ENCODE measurements at places on chromosomes 16 and 17. TPM values are rescaled to one million over a fixed set of nuclear protein-coding genes. Genes with fewer than 3 reads are reported as not detected.

GRCh38 chr17:5762191-5762590, 177.9 kb upstream of the NLRP1 start:
- no peak for DNase-seq

- DNase-seq: no peak
Observed at GRCh38 chr17:6430769-6431168, 4.2 kb downstream of the AIPL1 start.

DNA sequence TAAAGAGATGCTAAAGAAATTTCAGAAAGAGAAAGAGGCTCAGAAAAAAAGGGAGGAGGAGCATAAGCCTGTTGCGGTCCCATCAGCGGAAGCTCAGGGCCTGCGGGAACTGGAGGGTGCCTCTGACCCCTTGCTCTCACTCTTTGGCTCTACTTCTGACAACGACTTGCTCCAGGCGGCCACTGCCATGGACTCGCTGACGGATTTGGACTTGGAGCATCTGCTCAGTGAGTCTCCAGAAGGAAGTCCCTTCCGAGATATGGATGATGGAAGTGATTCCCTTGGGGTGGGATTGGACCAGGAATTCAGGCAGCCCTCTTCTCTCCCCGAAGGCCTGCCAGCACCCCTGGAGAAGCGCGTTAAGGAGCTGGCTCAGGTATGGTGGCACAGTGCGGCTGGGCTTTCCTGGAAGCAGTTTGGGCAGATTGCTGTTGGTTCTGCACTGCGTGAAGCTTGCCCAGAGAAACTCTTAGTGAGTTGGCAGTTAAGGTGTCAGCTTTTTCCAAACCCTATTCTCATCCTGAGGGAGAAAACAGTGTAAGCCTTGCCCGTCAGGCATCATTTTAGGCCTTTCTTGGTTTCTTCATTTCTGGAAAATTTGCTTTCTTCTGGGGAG, 13.6 kb downstream of the UBN1 start:
- no peak for DNase-seq

GRCh38 chr16:51553314-51553713, 402.2 kb upstream of the SALL1 start:
- no peak for DNase-seq

DNA sequence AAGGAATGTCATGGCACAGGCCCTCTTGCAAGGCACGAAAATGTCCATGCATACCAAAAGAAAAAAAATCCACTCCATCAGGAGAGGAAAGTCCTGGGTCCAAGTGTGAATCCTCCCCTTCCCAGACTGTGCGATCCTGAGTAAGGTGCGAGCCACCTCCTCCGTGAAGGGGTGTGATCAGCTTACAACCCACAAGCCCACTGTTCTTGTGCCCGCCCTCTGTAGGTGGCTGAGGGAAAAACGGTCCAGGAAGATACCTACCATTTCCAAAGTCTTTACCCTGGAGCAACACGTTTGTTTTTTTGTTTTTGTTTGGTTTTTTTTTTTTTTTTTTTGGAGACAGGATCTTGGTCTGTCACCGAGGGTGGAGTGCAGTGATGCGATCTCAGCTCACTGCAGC, 116.5 kb downstream of the ZNF423 start:
- no peak for DNase-seq

- no peak for DNase-seq
Observed at GRCh38 chr17:59485015-59485414, 80.4 kb upstream of the DHX40 start.

GRCh38 chr16:27145630-27146029, 57.7 kb upstream of the KDM8 start:
- no peak for DNase-seq

C16orf96 gene
- total RNA-seq: 0.10 TPM

CEP295NL gene
- total RNA-seq: 6.5 TPM
